NCI-H2081 treated with DMSO at 0.1 percent for 48 hours (cell line): ENCODE measurements at places on chromosomes 1 and 21.

DNA sequence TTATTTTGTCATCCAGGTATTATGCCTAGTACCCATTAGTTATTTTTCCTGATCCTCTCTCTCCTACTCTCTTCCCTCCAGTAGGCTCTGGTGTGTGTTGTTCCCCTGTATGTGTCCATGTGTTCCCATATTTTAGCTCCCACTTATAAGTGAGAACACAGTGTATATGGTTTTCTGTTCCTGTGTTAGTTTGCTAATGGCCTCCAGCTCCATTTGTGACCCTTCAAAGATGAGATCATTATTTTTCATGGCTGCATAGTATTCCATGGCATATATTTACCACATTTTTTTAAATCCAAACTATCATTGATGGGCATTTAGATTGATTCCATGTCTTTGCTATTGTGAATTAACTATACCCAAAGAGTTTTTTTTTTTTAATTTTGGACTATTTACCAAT lies 1675.7 kb upstream of the B3GALT2 start:
- DNase-seq: no peak

- DNase-seq: no peak
Measured at GRCh38 chr1:39676948-39677548, 5.1 kb upstream of the NT5C1A start.

DNA sequence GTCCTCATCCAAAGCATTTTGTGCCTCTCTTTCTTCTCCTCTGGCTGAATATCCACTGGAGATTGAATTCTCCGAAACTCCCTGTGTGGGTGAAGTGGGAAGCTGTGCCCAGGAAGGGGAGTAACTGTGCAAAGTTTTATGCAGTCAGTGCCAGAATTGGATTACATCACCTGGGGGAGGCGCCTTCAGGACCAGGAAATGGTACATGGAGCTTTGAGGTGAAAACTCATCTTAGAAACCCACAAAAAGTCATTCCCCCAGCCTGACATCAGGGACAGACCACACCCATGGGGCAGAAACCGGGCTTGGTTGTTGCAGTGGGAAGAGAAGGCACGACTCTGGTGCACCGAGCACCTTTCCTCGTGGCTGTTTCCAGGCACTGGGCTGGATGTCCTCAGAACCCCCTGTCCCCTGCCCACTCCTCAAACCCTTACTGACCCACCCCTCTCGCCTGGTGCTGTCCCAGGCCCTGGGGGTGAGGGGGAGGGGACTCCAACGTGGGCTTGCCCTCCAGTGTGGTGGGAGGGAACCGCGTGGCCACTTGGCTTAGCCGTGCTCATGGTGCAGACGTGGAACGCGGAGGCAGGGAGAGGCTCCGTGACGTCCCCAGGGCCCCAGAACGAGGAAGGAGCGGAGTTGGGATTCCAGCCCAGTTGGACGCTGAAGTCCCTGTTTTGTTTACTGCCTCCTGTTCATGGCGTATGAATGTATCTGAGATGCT lies 15.7 kb downstream of the TFF3 start:
- no peak for DNase-seq

GRCh38 chr1:54105736-54106269 lies 47.0 kb downstream of the CDCP2 start:
- DNase-seq: no peak

DNA sequence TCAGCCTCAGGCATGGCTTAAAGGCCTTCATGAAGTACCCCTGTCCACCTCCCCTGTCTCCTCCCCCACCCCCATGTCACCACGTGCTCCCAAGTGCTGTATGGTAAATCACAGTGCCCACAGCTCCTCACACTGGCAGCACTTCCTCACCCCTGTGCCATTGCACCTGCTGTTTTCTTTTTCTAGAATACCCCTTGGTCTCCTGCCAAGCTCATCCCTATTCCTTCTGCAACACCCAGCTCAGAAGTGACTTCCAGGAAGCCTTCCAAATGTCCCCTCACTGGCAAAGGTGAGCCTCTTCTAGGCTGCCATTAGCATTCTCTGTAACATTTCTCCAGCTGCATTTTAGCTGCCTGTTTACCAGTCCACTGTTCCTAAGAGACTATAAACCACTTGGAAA lies 9.4 kb downstream of the AKNAD1 start:
- DNase-seq: no peak

DNA sequence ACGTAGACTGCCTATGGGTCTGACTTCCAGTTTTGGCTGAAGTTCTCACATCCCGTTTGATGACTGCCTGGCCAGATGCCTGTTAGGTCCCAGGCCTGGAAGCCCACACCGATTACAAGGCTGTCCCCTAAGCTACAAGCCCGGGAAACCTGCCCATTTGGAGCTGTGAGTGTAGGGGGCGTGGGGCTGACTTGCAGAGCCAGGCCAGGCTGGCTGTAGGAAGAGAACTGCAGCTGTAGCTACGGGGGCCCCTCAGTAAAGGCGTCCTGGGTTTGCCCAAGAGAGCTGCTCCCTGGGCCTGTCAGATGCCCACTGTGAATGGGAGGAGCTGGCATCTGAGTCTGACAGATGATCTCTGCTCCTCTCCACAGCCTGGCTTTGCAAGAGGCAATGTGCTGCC lies 199.7 kb downstream of the CAMTA1 start:
- DNase-seq: no peak

DNA sequence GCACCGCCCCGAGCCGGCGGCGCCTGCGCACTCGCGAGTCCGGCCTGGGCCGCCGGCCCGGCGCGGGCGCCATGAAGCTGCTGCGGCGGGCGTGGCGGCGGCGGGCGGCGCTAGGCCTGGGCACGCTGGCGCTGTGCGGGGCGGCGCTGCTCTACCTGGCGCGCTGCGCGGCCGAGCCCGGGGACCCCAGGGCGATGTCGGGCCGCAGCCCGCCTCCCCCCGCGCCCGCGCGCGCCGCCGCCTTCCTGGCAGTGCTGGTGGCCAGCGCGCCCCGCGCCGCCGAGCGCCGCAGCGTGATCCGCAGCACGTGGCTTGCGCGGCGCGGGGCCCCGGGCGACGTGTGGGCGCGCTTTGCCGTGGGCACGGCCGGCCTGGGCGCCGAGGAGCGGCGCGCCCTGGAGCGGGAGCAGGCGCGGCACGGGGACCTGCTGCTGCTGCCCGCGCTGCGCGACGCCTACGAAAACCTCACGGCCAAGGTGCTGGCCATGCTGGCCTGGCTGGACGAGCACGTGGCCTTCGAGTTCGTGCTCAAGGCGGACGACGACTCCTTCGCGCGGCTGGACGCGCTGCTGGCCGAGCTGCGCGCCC lies at the start of gene B3GALT6:
Gene B3GALT6, plus strand, starts transcription at position 30 of the 588 bp plus-strand sequence. Its CDS starts 42 bp downstream, at position 72.
- DNase-seq: no peak

- no peak for DNase-seq
Measured at GRCh38 chr1:103477101-103477500, 48.4 kb upstream of the RNPC3 start.

GRCh38 chr1:29687166-29687565 lies 450.8 kb downstream of the PTPRU start:
- no peak for DNase-seq

DNA sequence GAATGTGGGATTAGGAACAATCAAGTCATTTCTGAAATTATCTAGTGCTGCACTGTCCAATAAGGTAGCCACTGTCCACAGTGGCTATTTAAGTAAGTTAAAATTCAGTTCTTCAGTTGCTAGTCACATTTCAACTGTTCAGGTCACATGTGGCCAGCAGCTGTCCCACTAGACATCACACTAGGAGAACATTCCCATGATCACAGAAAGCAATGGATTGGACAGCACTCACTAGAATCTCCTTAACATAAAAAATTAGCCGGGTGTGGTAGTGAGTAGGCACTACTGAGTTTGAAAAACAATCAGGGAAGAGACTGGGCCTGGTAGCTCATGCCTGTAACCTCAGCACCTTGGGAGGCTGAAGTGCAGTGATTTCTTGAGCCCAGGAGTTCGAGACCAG lies 33.6 kb downstream of the NUP133 start:
- DNase-seq: no peak
